Right renal pelvis (tissue), 4 donors: ENCODE measurements at places on chromosomes 12 and 14. TPM values are rescaled to one million over a fixed set of nuclear protein-coding genes. Genes with fewer than 3 reads are reported as not detected.

Gene HELB
- 2.7 TPM for polyA plus RNA-seq

Gene GPR68
- polyA plus RNA-seq: 2.1 TPM

Gene P2RX2
- 1.0 TPM for polyA plus RNA-seq

Gene HOXC12
- not detected for polyA plus RNA-seq

Gene POTEG
- polyA plus RNA-seq: not detected

Gene POTEM
- not detected for polyA plus RNA-seq

Gene SIX1
- polyA plus RNA-seq: 8.8 TPM

Gene NUBPL
- 16.4 TPM for polyA plus RNA-seq

Gene JDP2
- 22.6 TPM for polyA plus RNA-seq

Gene CACNA2D4
- 2.6 TPM for polyA plus RNA-seq

Gene ASCL1
- polyA plus RNA-seq: not detected

Gene WNT1
- not detected for polyA plus RNA-seq

Gene RFLNA
- polyA plus RNA-seq: 7.3 TPM

Gene NOVA1
- 32.1 TPM for polyA plus RNA-seq

Gene RCOR1
- 36.6 TPM for polyA plus RNA-seq

Gene TPH2
- polyA plus RNA-seq: not detected

Gene LRIG3
- 33.3 TPM for polyA plus RNA-seq

Gene MIPOL1
- 10.0 TPM for polyA plus RNA-seq

Gene STYK1
- polyA plus RNA-seq: 1.2 TPM

Gene HOMEZ
- 30.6 TPM for polyA plus RNA-seq

Gene SNAPC1
- polyA plus RNA-seq: 12.1 TPM

Gene NGB
- not detected for polyA plus RNA-seq

Gene FBLN5
- polyA plus RNA-seq: 161 TPM

Gene KRT4
- 0.28 TPM for polyA plus RNA-seq

Gene RPL10L
- 0.40 TPM for polyA plus RNA-seq

Gene MYBPC1
- polyA plus RNA-seq: not detected
